ENCODE measurements at places on chromosomes 1 and 21. TPM values are rescaled to one million over a fixed set of nuclear protein-coding genes. Genes with fewer than 3 reads are reported as not detected.

ACTN2 gene
- 220 TPM for total RNA-seq

COL8A2 gene
- total RNA-seq = 3.2 TPM

CFHR2 gene
- total RNA-seq = not detected

TRAF3IP3 gene
- total RNA-seq = 0.05 TPM

CASZ1 gene
- 20.8 TPM for total RNA-seq

OR2T11 gene
- total RNA-seq = not detected

SAMD13 gene
- total RNA-seq = 0.70 TPM

ZNF670 gene
- total RNA-seq = 1.4 TPM

HJV gene
- 184 TPM for total RNA-seq

KCNE1 gene
- total RNA-seq = 0.45 TPM

FCER1G gene
- not detected for total RNA-seq

EFNA3 gene
- total RNA-seq = 0.56 TPM

PRAMEF6 gene
- not detected for total RNA-seq

NBPF4 gene
- not detected for total RNA-seq

KRTAP13-2 gene
- total RNA-seq = not detected

LCE1F gene
- total RNA-seq = not detected

MYOC gene
- total RNA-seq = not detected

SLAMF8 gene
- total RNA-seq = 0.05 TPM

PDE4B gene
- total RNA-seq = 29.5 TPM

TTC22 gene
- not detected for total RNA-seq

CENPL gene
- 10.9 TPM for total RNA-seq

RNU1-1 gene
- total RNA-seq = not detected

PDE4DIP gene
- total RNA-seq = 325 TPM

TLCD4 gene
- total RNA-seq = 5.3 TPM

All from myocyte (in vitro differentiated cells).